ENCODE measurements at places on chromosomes 16 and 17.

DNA sequence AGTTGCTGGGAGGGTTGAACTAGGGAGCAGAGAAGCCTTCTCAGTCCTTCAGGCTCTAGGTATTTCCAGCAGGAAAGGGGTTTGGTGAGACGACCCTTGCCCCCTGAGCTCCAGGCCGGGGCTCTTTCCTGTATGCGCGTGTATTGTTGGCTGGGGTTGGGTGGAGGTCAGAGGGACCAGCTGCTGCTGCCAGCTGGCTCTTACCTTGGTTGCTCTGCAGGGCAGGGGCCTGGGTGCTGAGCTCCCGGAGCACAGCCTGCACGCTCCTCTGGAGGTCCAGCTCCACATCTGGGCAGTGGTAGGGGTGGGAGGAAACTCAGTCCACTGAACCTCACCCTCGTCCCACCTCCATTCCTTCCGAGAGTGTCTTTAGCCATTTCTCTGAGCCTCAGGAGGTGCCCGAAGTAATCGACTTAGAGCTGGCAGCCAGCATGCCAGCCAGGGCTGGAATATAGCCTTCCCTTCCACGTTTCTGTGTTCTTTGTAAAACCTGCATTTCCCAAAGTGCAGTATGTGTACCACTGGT is 28.0 kb downstream of the PIK3R6 start:
- no peak for DNase-seq

GRCh38 chr16:87119168-87119567 is 198.0 kb downstream of the C16orf95 start:
- no peak for DNase-seq

GRCh38 chr17:28096756-28097155 is 54.3 kb downstream of the NLK start:
- no peak for DNase-seq

- DNase-seq: no peak
These were observed 127.6 kb downstream of the KIF2B start for GRCh38 chr17:53950207-53950857.

GRCh38 chr16:58425245-58425644 is 33.0 kb downstream of the GINS3 start:
- no peak for DNase-seq

- no peak for DNase-seq
These were observed 147.4 kb downstream of the CA10 start for GRCh38 chr17:52011064-52011463.

DNA sequence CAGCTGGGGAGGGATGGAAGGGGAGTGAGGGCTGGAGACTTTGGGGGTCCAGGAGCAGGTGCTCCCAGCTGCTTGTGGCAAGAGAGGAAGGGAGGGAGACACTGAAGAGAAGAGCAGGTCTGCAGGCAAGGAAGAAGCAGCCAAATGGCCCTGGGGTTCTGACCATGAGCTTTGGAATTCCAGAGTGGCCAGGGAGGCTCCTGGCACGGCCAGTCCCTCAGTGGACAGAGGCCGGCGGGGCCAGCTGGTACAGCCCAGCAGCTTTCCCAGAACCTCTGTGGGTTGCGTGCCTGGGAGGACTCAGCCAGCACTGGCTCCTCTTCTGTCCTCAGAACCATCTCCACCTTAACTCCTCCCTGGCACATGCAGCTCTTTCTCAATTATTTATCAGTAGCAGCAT is 233.0 kb downstream of the MSI2 start:
- DNase-seq: no peak

DNA sequence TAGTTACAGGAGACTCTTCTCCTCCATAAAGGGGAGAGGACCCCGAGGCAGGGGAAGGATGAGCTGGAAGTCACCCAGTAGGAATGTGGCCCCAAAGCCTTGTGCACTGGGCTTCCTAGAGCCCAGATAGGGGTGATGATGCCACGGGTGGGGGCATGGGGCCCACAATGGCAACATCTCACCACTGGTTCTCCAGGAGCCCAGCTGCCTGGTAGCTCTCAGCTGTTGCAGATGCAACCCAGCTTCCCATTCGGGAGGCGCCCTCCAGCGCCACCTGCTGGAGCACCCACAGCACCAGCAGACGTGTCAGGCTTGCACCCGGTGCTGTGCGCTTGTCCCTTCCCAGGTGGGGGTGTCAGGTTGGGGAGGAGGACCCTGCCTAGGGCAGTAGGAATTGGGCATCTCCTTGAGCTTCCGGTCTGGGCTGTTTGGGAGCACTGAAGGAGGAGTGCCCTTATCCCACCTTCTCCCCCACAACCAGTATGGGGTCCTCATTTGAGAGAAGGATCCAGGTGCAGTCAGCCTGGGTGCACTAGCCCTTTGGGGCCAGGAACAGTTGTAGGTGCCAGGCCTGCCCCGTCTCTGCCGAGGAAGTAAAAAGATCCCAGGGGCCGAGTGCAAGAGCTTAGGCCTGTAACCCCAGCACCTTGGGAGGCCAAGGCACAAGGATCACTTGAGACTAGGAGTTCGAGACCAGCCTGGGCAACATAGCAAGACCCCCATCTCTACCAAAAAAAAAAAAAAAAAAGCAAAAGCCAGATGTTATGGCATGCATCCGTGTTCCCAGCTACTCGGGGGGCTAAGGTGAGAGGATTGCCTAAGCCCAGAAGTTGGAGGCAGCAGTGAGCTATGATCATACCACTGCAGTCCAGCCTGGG is 14.4 kb downstream of the CDIPT start:
- peak; percentile 59 for DNase-seq

- no peak for DNase-seq
These were observed 54.5 kb upstream of the MTSS2 start for GRCh38 chr16:70740174-70740913.

DNA sequence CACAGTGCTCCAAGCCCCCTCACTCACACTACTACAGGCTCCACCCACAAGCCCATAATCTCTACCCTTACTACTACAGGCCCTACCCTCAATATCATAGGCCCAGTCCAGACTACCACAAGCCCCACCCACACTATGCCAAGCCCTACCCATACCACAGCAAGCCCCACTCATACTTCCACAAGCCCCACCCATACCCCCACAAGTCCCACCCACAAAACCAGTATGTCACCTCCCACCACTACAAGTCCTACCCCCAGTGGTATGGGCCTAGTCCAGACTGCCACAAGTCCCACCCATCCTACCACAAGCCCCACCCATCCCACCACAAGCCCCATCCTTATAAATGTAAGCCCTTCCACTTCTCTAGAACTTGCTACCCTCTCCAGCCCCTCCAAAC is 13.8 kb downstream of the RIPOR1 start:
- DNase-seq: no peak

All from AML-193 (cell line).